ENCODE measurements at places on chromosomes 6 and 20.
A peak's percentile ranks its signal among the peaks of the same experiment; 100 is the strongest.

DNA sequence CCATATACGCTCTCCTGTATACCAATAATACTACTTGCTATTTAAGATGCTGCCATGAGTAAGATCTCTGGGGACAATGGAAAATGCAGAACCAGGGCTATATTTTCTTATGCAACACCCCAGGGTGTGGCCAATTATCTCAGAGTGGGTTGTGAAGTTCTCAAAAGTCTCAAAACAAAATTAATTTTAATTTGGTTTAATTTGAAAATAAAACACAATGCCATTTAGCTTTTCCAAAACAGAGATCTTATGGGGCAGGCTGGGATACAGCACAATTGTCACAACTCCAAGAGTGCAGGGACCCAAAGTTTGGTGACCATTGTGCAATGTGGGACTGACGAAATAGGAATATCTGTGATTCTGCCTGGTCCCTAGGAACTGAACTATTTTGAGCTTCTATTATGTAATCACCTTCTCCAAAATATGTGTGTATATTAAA lies 43.1 kb downstream of the MBOAT1 start:
- peak; percentile 49 for DNase-seq

DNA sequence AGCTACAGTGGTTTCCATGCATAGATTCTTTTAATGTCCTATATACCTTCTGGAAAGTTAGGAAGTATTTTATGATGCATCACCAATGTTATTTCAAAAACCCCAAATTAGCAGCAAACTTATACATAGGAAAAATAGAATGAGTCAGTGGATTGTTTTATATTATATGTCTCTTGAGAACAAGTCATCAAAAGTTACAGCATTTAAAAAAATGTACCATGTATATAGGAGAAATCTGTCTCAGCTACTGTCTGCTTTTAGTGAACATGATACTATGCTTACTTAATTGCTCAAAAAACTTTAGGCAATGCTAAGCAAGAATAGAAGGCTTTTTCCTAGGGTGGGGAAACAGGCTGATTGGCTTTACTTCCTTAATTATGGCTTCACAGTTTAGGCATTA lies 365.3 kb downstream of the SAMD5 start:
- DNase-seq: no peak

- DNase-seq: peak; percentile 79
Measured at GRCh38 chr6:156687789-156688619, 89.2 kb upstream of the ARID1B start.

DNA sequence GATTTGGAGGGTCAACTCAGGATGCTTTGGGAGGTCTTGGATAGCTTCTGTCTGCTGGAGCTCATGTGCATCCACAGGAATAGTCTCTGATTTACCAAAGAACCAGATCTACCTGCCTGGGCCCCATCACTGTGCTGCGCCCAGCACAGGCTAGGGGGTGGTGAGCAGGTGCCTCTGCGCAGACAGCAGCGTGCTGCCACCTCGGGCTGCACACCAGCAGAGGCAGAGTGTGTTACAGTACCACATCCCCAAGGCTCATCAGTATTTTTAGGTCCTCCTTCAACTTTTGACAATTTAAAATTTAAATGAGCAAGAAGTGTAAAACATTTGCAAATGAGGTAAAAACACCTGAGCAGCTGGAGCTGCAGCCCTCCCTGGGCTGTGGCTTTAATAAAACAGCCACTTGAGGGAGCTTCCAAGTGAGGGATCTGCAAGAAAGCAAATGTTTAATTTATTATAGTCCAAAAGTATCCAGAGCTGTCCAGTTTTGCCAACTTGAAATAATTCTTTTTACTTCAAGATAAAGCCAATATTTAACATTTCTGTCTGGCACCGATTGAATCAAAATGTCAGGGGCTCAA lies 324.9 kb downstream of the ZFAND3 start:
- DNase-seq: no peak

DNA sequence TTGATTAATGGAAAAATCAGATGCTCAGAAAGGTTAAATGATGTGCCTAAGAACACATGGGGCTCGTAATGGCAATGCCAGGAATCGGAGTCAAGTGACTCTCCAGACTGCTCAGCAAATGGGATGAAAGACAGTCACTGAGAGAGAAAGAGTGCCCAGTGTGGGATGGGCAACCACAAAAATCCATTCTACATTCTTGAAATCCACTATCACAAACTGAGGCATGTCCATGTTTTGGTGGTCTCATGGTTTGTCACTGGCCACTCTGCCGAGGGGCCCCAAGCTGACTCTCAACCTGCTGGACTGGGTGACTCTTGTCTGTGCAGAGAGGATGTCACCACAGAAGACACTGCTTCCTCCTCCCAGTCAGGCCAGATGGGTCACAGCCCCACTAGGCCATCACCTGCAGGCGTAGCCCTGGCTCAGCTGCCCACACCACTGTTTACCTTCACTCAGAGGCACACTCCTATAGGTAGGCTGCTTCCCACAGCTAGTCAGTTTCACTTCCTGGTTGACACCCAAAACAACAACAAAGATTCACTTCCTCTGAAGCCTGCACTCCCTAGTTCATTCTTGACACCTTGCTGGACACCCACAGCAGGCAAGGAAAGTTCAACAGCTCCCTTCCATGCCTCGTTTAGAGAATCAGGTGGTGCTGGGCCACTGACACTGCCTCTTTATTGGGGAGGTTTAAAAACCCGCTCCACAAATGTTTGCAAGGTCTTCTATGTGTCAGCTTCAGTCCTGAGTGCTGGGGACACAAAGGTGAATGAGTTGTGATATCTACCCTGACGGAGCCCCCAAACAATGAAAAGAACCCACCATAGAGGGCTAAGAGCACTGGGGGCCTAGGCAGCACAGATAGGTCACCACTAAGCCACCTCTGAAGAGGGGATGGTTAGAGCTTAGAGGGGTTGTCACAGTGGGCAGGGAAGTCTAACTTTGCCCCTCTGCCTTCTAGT lies 21.7 kb downstream of the MAP1LC3A start:
- no peak for DNase-seq

All from hematopoietic multipotent progenitor cell treated with erythropoietin and hydrocortisone succinate and interleukin-3 and kit ligand, for 8 days (in vitro differentiated cells).